PC-9 (cell line): ENCODE measurements at places on chromosomes 3 and 15.

DNA sequence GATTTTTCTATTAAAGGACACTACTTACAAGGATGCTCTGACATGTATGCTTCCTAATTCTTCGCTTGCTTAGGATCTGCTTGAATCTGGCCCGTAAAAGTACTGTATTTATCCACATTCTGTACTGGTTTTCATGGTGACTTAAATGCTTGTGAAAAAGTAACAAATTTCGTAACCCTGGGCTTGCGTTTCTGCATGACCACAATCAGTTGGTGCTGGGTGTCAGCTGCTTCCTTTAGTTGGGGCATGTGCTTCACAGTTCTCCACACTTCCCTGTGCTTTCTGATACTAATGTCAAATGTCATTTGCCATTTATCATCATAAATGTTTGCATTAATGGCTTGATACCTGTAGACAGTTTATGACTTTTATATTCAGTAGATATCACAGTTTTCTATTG, 218.4 kb upstream of the MLF1 start:
- DNase-seq: no peak

- DNase-seq: no peak
Observed at GRCh38 chr3:168362661-168363247, 267.0 kb upstream of the GOLIM4 start.

DNA sequence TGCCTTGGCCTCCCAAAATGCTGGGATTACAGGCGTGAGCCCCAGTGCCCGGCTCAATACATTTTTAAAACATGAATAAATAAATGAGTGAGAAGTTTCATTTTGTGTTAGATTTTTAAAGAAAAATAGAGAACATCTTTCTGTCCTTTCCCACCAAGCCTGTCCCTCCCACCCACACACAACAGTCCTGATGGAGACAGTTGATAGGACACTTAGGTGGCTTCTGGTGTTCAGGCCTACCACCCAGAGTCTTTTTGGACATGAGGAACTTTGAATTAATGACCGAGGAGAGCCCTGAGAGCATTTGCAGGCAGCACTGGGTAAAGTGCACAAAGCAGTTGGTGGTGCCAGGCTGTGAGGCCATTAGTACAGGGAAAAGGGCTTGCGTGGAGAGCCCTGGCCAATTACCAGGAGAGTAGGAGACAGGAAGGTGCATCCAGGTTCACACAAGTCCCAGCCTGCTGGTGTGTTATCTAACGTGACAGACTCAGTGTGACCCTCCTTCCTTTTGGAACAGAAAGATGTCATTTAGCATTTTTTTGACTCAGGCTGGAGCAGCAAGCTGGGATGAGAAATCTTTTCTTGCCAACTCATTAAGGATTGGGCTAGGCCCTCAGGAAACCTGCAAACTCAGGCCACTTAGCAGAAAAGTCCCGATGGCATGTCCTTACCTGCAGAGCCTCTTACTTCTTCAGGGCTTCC, 103.6 kb downstream of the PDCD6IP start:
- no peak for DNase-seq

DNA sequence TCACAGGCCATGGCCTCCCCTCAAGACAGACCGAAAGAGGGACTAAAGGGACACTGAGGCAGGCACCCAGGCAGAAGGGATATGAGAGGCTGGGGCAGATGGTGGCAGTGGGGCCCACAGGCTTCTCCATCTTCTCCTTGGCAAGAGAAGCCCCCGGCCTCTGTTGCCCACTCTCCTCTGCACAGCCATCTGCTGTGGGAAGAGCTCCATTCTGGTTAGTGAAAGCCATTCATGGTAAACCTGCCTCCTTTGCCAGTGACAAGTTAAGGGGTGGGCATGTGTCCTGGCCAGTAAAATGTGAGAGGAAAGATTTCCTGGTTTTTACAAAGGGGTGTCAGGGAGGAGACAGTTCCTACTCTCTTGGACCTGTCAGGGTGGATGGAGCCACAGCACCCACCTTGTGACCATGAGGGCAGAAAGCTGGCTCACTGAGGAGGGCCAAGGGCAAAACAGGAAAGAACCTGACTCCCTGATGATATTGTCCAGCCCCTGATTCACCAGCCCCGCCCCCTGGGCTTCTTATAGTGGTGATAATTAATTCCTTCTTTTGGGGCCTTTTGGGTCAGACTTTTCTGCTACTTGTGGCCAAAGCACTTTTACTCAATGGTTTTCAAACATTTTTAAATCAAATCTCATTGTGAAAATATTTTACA, 130.4 kb upstream of the SMAD3 start:
- no peak for DNase-seq

- DNase-seq: no peak
Observed at GRCh38 chr3:59753808-59754450, 704.1 kb upstream of the CFAP20DC start.

GRCh38 chr3:42486814-42487565, 15.5 kb upstream of the VIPR1 start:
- no peak for DNase-seq

DNA sequence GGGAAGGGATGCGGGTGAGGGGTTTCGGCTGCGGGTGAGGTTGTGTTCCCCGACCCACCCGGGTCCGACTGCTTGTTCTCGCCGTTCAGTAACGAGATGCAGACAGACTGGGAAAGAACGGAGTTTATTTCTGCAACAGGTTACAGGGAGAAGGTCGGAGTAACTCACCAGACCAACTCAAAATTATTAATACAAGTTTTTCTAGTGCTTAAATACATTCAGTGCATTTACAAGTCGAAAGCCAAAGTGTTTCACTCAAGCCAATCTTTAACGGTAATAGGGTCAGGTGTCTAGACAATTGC, 492 bp upstream of the HIGD1A start:
- DNase-seq: no peak

DNA sequence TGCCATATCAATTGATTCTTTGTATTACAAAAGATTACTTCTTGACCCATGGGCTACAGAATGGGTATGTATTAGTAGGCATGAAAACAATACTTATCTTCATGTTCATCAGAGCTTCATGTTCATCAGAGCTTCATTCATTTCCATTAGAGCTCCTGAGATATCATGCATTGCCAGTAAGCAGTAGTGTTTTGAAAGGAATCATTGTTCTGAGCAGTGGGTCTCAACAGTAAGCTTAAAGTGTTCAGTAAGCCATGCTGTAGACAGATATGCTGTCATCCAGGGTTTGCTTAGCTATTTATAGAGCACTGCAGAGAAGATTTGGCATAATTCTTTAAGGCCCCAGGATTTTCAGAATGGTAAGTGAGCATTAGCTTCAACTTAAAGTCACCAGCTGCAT, 596.1 kb downstream of the ZNF385D start:
- no peak for DNase-seq

- DNase-seq: no peak
Observed at GRCh38 chr3:135760581-135760980, 204.9 kb upstream of the PPP2R3A start.

DNA sequence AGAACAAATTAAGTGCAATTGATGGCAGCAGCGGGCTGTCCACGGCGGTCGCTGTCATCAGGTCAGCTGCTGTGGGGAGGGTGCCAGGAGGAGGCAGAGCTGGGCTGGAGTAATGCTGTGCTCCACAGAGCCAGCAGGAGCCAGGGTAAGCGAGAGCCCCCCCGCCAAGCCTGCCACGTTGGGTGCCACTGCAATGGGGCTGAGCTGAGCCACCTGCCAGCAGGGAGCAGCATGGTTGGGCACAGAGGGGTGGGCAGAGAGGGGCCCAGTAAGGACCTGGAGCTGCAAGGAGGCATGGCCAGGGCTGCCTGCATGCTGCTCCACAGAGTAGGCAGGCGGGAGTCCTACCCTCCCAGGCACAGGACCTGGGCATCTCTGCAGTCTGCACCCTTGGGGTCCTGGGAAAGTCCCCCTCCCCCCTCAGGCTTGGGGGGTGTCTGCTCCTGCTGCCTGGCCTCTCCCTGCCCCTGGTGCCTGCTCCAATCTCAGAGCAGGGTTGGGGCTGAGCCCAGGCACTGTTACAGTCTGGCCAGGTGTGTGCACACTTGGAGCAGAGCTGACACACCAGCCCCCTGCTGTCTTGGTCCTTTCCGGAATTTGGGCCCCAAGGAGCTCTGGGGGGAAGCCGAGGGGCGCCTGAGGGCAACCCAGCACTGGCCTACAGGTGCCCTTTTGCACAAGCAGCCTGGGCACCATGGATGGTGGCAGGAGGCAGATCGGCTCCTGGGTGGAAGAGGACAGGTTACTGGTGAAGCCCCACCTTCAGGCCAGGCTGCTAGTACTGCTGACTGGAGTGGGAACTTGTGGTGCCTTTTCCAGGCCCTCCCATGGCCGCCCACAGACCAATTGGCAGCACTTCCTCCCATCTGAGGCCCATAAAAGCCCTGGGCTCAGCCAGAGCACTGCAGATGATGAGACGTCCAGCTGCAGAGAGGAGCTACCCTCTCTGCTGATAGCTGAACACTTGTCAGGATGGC, 8.5 kb upstream of the PIAS1 start:
- DNase-seq: no peak

DNA sequence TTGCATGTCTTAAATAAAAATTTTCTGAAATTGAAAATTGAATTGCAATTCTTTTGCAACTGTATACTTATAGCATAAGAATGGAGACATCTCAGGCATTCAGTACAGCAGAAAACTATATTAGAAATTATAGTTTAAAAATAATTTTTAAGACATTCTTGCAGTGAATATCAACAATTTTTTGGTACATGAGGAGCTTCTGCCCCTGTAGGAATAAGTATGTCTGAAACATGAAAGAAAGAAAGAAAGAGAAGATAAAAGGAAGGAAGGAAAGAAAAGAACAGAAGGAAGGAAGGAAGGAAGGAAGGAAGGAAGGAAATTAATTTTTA, 165.0 kb downstream of the GMNC start:
- DNase-seq: no peak

GRCh38 chr3:6125520-6125919, 735.4 kb upstream of the GRM7 start:
- DNase-seq: no peak

DNA sequence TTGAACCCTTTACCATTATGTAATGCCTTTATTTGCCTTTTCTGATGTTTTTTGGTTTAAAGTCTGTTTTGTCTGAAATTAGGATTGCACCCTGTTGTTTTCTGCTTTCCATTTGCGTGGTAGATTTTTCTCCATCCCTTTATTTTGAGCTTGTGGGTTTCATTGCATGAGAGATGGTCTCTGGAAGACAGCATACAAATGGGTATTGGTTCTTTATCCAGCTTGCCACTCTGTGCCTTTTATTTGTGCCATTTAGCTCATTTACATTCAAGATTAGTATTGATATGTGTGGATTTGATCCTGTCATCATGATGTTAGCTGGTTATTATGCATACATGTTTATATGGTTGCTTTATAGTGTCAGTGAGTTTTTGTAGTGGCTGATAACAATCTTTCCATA, 318.7 kb upstream of the PPP2R3A start:
- no peak for DNase-seq

- no peak for DNase-seq
Observed at GRCh38 chr3:126480861-126481260, 5.2 kb upstream of the ZXDC start.

- no peak for DNase-seq
Observed at GRCh38 chr15:77030928-77031375, 36.0 kb downstream of the PSTPIP1 start.

DNA sequence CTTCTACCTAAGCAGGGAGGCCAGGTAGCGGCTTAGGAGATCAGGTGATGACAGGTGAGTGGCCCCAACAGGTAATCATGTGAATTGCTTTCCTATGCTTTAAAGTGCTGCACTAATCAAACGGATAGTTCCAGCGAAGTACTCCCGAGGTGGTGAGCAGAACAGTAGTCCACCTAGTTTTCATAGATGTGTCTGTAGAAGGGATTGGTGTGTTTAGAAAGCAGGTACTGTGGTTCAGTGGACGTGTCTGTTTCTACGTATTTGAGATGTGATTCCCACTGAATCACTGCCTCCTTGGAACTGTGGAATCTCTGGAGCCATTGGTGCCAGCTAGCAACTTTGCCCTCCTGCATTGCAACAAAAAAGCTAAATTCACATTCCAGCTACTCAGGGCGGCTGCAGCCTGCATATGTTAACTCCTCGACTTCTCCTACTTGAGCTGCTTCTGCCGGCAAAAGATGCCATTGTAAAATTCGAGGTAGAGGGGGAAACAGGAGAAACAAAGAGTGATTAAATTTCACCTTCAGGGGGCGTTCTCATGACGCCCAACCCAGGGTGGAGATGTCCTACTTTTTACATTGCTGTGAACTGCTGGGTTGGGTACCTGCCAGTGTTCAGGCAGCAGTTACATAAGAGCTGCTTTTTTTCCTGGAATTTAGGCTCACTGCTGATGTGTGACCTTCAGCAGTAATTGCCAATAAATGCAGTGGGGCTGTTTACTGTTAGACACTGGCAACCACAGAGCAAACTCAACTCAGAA, 227.3 kb downstream of the ITPR1 start:
- peak; percentile 65 for DNase-seq

DNA sequence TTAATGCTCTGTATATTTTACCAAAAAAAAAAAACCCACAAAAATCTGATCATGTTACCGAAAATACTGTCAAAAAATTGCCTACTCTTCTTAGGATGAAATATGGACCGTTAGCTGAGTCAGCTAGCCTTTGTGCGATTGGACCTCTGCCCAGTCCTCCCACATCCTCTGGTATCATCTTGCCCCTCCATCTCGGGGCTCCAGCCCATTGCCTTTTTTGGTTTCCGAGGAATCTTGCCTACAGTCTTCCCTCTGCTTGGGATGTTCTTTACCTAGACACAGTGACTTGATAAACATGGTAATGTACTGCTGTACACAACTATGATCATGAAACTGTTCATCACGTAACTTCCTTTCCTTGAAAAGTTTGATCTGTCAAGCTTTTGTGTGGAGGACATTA, 371.4 kb downstream of the SV2B start:
- DNase-seq: no peak
